ENCODE measurements at places on chromosomes 5 and 9.

DNA sequence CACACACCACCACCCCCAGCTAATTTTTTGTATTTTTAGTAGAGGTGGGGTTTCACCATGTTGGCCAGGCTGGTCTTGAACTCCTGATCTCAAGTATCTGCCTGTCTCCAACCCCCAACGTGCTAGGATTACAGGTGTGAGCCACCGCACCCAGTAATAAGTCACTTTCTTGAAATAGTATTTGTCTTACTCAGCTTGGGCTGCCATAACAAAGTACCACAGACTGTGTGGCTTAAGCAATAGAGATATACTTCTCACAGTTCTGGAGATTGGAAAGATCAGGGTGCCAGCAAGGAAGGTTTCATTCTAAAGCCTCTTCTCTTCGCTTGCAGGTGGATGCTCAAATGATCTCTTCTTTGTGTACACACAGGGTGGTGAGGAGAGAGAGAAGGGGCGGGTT is 99.8 kb downstream of the ARRDC3 start:
- no peak for DNase-seq

GRCh38 chr9:90124961-90125360 is 517.7 kb downstream of the DIRAS2 start:
- DNase-seq: no peak

- DNase-seq: no peak
These were observed 1.3 kb downstream of the NAA35 start for GRCh38 chr9:85941966-85942912.

DNA sequence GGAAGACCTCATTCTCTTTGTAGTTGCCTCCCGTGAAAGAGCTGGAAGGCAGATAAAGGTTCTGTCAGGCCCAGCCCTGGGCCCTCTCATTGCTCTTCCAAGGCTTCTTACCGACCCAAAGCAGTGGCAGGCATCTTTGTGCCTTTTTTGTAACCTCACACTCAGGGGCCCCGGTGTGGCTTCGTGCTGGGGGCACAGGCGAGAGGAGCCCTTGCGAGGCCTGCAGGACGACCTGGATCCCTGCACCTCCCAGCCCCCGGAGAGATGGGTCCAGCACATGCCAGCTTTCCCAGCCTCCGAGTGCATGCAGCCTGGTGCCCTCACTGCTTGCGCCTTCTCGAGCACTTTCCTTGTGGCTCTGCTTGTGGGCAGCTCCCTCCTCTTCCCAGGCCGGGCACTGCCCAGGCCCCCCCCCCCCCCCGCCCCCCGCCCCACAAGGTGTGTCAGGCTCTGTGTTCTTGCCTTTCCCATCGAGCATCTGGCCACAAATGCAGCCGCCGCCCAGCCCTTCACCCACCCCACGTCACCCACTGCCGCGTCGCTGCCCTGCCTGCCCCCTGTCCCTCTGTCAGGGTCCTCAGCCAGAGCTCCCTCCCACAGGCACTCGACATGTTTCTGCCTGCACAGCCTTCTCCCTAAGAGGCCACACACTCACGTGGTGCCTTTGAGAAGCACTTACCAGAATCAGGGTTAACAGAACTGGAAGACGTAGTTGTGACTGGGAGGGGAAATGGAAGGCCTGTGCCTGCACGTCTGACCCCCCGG is 63.7 kb upstream of the CACNA1B start:
- no peak for DNase-seq

DNA sequence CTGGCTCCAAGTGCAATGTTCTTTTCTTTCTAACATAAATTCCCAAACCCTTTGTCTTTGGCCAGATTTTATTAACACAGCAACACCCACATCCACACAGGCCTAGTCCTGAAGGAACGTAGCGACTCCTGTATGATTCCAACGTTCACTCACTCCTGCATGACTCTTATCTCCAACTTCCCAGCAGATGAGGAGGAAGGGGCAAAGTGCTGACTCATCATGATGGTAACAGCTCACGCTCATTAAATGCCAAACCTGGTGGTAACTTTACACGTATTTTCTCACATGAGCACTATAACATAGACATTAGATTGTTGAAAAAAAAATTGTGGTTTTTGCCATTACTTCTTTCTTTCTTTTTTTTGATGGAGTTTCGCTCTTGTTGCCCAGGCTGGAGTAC is 1349.5 kb downstream of the EFNA5 start:
- DNase-seq: no peak

Data from HL-60 (cell line).